Endodermal cell (in vitro differentiated cells): ENCODE measurements at places on chromosomes 5 and 9. TPM values are rescaled to one million over a fixed set of nuclear protein-coding genes. Genes with fewer than 3 reads are reported as not detected.

GRCh38 chr5:83306572-83307241, 164.8 kb upstream of the VCAN start:
- DNase-seq = no peak
- no peak overlapping the region for H3K4me3 ChIP-seq
- no peaks in the 10 kb centered on the region for H3K27me3 ChIP-seq
- H3K27ac ChIP-seq = no peak overlapping the region
- no peaks in the 10 kb centered on the region for H3K4me1 ChIP-seq
- no peaks in the 10 kb centered on the region for H3K36me3 ChIP-seq

DNA sequence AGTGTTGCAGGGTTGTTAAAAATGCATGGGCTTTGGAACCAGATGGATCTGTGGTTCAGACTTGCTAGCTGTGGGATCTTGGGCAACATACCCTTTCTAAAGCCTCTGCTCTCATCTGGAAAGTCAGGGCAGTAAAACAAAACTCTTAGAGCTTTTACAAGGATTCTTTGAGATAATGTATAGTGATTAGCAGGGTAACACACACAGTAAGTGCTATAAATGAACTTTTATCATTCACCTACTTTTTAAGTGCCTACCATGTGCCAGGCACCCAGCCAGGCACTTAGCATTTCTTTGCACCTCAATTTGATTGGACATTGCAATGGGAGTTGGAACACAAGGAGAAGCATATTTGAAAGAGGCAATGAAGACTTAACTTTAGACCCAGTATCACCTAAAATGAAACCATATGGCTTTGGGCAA, 208.6 kb upstream of the PAPPA start:
- no peak overlapping the region for H3K4me3 ChIP-seq
- H3K4me1 ChIP-seq = peaks cover 3% of the 10 kb centered on the region
- H3K36me3 ChIP-seq = no peaks in the 10 kb centered on the region
- no peak for DNase-seq
- peak overlapping the region; percentile 84 for H3K27ac ChIP-seq
- H3K27me3 ChIP-seq = no peaks in the 10 kb centered on the region

GRCh38 chr5:168477060-168477459, 9.2 kb upstream of the RARS1 start:
- H3K36me3 ChIP-seq = no peaks in the 10 kb centered on the region
- H3K27ac ChIP-seq = no peak overlapping the region
- no peaks in the 10 kb centered on the region for H3K27me3 ChIP-seq
- H3K4me1 ChIP-seq = peaks cover 3% of the 10 kb centered on the region

GRCh38 chr9:125881042-125881441, 133.9 kb downstream of the PBX3 start:
- H3K4me3 ChIP-seq = no peak overlapping the region
- no peak for DNase-seq
- H3K27me3 ChIP-seq = no peaks in the 10 kb centered on the region
- no peaks in the 10 kb centered on the region for H3K4me1 ChIP-seq
- no peaks in the 10 kb centered on the region for H3K36me3 ChIP-seq

DNA sequence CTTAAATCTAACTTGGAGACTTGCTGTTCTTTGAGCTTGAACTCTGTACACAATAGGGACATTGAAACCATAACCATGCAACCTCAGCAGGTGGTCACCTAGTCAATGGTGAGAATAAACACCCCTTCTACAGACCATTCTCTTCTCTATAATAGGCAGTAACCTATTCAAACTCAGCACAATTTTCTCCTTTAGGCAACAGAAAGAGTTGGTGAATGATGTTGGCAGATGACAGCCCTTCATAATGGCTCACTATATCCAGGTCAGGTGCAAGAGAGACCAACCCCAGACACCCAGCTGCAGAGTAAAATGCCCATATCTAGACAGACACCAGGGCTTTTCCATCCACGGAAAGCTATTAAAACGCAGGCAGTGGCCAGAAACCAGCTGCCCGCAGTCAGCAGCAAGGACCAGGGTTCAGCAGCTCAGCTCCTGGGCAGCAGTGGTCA, 106.7 kb downstream of the SERINC5 start:
- no peak for DNase-seq
- H3K27ac ChIP-seq = peak overlapping the region; percentile 75
- H3K27me3 ChIP-seq = no peaks in the 10 kb centered on the region
- peaks cover 92% of the 10 kb centered on the region for H3K36me3 ChIP-seq

DNA sequence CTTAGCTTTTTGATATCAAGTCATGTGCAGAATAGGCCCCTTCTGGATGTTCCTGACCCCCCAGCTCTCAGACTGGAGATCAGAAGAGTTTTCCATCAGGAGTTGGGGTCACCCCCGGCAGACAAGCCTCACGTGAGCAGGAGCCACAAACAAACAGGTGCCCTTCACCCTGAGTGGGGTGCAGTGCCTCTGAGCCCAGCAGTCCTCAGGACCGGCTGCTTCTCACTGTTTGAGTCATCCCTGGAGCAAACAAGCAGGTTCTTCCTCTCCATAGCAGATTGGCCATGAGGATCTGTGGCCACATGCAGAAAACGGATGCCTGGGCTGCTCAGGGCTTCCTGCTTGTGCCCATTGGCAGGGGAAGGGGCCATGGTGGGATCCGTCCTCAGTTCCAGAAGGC, 47.0 kb downstream of the LRSAM1 start:
- H3K27me3 ChIP-seq = no peaks in the 10 kb centered on the region
- no peak overlapping the region for H3K4me3 ChIP-seq
- no peaks in the 10 kb centered on the region for H3K4me1 ChIP-seq
- DNase-seq = no peak
- H3K27ac ChIP-seq = no peak overlapping the region
- H3K36me3 ChIP-seq = peaks cover 26% of the 10 kb centered on the region

GRCh38 chr9:127282611-127283010, 18.0 kb downstream of the GARNL3 start:
- no peaks in the 10 kb centered on the region for H3K4me1 ChIP-seq
- DNase-seq = no peak
- H3K36me3 ChIP-seq = no peaks in the 10 kb centered on the region
- no peak overlapping the region for H3K27ac ChIP-seq
- H3K4me3 ChIP-seq = no peak overlapping the region

DNA sequence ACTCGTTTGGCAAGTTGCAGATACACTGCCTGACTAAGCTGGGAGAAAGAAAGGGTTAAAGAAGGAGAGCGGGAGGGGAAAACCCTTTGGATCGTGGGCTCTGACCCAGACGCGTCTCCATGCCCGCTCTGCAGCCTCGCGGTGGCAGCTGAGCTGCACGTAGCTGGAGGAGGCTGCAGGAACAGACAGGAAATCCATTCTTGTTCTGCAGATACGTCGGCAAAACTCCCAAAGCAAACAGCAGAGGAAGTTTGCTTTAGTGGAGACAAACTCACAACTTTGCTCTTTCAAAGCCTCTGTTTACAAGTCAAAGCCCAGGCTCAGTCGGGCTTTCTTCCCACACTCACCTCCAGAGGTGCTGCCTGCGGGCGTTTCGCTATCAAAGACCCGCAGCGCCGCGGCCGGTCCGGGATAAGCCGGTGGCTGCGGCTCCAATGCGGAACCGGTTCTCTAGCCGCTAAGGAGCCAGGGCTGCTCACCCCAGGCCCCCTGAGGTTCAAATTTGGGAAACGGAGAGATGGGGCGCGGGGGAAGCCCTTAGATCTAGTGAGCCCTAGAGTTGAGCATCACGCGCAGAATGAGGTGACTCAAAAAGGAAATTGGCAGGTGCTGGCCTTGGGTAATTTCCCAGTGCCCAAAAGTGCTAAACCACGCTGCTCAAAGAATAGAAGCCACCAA, 60.7 kb downstream of the MAT2B start:
- peaks cover 42% of the 10 kb centered on the region for H3K27me3 ChIP-seq
- no peak overlapping the region for H3K27ac ChIP-seq
- H3K36me3 ChIP-seq = no peaks in the 10 kb centered on the region
- peak; percentile 82 for DNase-seq
- peak overlapping the region; percentile 78 for H3K4me3 ChIP-seq

- no peak overlapping the region for H3K27ac ChIP-seq
- no peak for DNase-seq
- H3K4me3 ChIP-seq = no peak overlapping the region
- no peaks in the 10 kb centered on the region for H3K27me3 ChIP-seq
- no peaks in the 10 kb centered on the region for H3K36me3 ChIP-seq
- no peaks in the 10 kb centered on the region for H3K4me1 ChIP-seq
Observed at GRCh38 chr5:14608169-14608568, 26.6 kb downstream of the OTULINL start.

GRCh38 chr5:179802950-179803562, 3.6 kb downstream of the MGAT4B start:
- no peak overlapping the region for H3K27ac ChIP-seq
- no peaks in the 10 kb centered on the region for H3K4me1 ChIP-seq
- H3K4me3 ChIP-seq = no peak overlapping the region
- peaks cover 34% of the 10 kb centered on the region for H3K36me3 ChIP-seq
- no peaks in the 10 kb centered on the region for H3K27me3 ChIP-seq
- DNase-seq = peak; percentile 54

GRCh38 chr9:135252980-135253304, 165.5 kb downstream of the OLFM1 start:
- H3K36me3 ChIP-seq = no peaks in the 10 kb centered on the region
- no peak for DNase-seq
- no peak overlapping the region for H3K4me3 ChIP-seq

DNA sequence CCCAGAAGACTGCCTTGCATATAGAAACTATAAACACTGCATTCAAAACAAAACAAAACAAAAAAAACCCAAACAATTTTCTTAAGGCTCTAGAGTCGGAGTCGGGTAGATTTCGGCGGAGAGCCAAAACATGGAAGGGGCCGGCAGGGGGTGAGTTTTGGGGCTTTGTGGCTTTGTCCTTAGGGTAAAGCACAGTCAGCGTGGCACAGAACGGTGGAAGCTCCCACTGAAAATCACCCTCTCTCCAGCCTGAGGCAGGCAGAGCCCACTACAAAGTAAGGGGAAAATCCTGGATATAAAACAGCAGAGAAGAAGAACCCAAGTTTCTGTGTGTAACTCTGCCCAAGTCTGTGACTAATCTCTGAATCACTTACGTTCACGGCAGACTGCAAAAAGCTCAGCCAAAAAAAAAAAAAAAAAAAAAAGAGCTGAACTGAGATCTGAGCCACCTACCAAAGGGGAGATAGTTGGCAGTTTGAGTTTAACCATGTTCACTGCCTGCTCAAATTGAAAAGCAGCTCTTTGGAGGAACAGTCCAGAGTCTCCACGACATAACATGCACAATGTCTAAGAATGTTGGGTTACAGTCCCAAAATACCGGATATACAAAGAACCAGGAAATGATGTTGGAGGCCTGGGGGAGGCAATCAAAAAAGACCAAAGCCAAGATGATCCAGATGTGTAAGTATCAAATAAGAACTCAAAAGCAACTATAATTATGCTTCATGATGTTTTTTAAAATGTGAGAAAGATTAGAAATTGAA, 26.6 kb upstream of the OR2K2 start:
- H3K4me1 ChIP-seq = no peaks in the 10 kb centered on the region
- H3K4me3 ChIP-seq = no peak overlapping the region
- no peak for DNase-seq
- H3K27ac ChIP-seq = no peak overlapping the region

- DNase-seq = no peak
- H3K4me3 ChIP-seq = no peak overlapping the region
- H3K36me3 ChIP-seq = no peaks in the 10 kb centered on the region
- peaks cover 5% of the 10 kb centered on the region for H3K27me3 ChIP-seq
Observed at GRCh38 chr5:135234666-135235401, 164.2 kb downstream of the MACROH2A1 start.

DNA sequence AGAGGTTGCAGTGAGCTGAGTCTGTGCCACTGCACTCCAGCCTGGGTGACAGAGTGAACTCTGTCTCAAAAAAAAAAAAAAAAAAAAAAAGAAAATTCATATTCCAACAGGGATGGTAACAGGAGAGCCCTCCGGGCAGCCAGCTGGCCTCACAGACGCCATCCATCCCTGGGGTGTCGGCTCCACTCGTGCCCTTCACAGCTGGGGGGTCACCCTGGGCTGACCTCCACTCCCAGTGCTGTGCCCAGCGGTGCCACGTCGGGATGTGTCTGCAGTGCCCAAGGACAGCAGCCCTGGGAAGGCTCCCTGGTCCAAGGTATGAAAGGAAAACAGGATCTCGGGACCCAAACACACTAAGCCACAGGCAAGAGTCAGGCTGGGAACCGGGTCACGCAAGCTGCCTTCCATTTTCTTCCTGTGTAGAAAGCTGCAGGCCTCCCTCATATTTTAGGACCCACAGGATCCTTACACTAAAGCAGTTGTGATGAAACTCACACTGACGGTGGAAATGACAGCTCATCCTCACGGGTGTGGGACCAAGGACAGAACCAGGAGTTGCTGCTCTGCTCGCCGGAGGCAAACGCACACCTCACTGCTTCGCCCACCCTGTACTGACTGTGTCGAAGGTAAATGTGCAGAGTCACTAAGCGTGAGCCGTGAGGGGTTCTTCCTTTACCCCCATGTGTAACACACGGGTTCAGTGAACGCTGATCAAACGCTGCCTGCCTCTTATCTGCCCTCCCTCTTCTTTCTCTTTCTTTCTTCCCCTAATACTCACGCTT, 5.3 kb downstream of the SLC12A7 start:
- peaks cover 32% of the 10 kb centered on the region for H3K4me1 ChIP-seq
- DNase-seq = no peak
- no peaks in the 10 kb centered on the region for H3K27me3 ChIP-seq

DNA sequence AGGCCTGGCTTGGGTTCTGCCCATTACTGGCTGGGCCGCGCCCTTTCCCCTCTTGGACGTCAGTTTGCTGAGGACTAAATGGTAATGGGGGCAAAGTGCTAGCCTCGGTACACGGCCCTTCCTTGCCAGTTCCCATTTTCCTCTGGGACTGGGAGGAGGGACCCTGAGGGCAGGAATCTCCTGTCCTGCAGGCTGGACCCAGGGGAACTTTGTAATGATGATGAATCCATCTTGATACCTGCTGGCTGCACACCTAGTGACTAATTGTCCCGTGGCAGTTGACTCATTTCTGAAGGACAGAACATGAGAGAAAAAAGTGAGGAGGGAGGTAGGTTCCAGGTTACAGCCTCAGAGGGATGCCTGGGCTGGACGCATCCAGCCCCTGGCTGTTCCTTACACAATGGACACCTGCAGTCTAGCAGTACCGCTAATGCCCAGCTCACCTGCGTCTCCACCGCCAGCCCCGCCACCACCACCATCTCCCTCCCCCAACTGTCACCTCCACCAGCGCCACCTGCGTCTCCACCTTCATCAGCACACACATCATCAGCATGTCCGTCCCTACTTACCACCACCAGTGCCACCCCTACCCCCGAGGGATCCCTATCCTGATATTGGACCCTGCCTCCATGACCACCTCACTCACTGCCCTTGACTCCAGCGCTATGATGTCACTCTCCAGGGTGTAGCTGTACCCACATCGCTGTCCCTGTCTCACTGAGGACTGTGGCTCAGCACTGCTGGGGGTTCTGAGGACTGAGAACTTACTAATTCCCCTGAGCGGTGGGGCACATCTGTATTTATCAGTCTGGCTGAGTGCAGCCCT, 4.3 kb downstream of the CDHR2 start:
- no peaks in the 10 kb centered on the region for H3K36me3 ChIP-seq
- peak; percentile 48 for DNase-seq
- H3K27me3 ChIP-seq = no peaks in the 10 kb centered on the region
- H3K27ac ChIP-seq = no peak overlapping the region

DNA sequence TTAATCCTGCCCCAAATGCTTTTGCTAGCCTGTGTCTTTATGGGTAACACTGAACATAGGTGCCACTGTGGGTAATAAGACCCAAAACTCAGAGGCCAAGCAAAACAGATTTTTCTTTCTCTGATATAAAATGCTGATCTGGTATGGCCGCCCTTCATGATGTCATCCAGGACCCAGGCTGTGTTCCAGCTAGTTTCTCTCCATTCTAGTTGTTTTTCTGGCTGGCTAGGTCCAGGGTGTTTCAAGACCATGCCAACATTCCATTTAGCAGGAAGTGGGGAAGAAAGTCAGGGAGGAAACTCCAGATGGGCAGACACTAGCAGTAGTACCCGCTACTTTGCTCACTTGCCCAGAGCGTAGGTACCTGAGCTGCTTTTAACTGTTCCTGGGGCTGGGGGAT, 183.9 kb upstream of the OTULINL start:
- peaks cover 64% of the 10 kb centered on the region for H3K36me3 ChIP-seq
- H3K4me3 ChIP-seq = no peak overlapping the region
- H3K27ac ChIP-seq = no peak overlapping the region
- no peaks in the 10 kb centered on the region for H3K4me1 ChIP-seq

Gene TMEM252
- not detected in 3 replicates for total RNA-seq

Gene FBP1
- 0.95 to 1.5 TPM (median 1.0 TPM) in 3 replicates for total RNA-seq
